ENCODE measurements at places on chromosomes 6 and 20.
A peak's percentile ranks its signal among the peaks of the same experiment; 100 is the strongest.

DNA sequence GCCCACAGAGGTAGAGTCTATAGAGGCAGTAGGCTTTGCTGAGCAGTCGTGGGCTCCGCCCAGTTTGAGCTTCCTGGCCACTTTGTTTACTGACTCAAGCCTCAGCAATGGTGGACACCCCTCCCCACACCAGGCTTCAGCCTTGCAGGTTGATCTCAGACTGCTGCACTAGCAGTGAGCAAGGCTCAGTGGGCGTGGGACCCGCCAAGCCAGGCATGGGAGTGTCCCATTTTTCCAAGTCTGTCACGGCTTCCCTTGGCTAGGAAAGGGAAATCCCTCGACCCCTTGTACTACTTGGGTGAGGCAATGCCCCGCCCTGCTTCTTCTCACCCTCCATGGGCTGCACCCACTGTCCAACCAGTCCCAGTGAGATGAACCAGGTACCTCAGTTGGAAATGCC lies 135.3 kb upstream of the NT5E start:
- DNase-seq = no peak

- DNase-seq = no peak
Measured at GRCh38 chr6:41200901-41201763, at the start of gene TREML2. Gene TREML2, minus strand, starts transcription at chr6:41201149. Its CDS starts 141 bp downstream, at chr6:41201008.

DNA sequence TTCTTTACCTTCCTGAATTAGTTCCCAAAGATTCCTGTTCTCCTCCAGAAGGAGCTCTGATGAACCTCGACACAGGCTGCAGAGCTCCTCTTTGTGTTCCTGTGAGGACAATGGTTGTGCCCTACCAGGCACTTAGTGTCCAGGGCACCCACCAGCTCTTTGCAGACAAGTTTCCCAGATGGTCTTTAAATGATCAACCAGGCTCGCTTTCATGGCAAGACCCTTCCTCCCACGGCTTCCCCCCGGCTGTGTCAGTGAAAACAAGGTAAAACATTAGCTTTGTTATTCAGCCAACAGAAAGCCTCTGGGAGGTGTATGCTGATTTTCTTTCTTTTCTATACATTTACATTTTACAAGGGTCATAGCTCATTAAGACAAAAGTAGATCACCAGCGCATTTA lies 32.3 kb upstream of the CNKSR3 start:
- no peak for DNase-seq

GRCh38 chr6:84358581-84358980 lies 131.1 kb upstream of the CEP162 start:
- no peak for DNase-seq

DNA sequence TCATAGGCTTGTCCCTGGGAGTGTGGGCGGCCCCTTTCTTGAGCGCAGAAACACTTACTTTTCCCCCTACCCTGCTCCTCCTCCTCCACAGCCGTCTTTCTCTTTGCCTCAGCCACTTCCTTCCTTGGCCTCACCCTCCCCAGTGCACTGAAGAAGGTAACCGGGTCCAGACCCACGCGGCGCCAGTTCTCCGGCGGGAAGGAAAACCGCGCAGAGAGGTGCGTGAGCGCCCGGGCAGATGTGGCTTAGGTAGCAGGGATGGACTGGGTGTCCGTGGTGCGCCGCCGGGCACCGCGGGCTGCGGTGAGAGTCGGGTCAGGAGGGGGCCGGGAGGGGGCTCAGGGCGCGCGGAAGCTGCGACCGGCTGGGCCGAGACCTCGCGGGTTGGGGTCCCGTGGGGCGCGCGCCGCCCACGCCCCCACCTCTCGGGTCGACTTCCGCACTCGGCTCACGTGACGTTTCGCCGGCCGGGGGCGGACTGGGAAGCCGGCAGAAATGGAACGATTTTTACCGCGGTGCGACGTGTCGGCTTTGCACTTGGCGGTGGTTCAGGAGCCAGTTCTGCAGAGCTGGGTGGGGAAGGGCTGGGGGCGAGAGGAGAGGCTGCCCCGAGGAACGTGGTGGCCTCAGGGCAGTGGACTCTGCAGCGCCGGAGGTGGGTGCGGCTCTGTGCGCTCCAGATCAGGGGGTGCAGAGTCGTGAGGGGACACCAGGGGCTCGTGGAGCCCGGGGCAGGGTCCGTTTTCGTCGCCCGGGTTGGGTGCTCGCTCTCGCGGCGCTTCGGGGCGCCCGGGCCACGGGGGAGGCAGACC lies at the start of gene ABRACL:
Gene ABRACL (plus strand): TSS at position 88 of the 812 bp plus-strand sequence. CDS start 5,416 bp downstream, outside the sequence.
- peak; percentile 58 for DNase-seq

GRCh38 chr20:15107931-15108330 lies 770.5 kb upstream of the FLRT3 start:
- DNase-seq = no peak

DNA sequence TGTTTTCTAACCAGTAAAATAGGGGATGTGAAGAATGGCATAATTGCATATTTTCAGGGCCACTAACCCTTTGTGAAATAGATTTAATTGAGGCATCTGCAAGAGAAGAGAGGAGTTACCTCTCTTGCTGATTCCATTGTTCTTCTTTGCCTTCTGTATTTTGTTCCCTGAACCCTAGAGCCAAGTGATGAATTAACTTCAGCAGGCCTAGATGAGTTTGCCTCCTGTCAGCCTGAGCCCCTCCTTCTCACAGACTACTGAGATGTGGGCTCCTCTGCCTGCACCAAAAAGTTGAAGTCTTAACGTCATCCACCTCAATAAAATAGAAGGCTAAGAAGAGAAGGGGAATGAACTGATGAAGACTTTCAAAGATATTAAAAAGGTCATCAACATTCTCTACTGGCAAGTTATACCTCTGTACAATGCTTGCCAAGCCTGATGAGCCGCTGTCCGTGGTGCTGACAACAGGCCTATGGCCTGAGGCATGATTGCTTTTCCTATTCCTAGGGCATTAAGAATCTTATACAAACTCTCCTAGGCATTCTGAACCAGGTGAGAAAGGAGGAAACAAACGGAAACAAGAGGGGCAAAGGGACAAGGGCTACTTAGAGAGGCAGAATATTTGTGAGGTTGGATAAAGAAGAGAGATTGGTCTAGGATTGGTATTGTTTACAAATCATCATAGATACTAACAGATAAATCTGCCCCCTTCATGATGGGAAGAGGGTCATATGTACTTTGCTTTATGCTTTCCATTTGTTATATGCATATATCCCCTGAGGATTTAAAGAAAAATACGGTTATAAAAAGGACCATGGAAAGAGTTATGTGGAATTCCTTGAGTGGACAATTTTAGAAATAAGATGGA lies 46.8 kb downstream of the CD24 start:
- peak; percentile 47 for DNase-seq

GRCh38 chr6:168565112-168565511 lies 124.1 kb downstream of the SMOC2 start:
- no peak for DNase-seq

GRCh38 chr6:150766201-150766997 lies 99.1 kb upstream of the MTHFD1L start:
- DNase-seq = peak; percentile 42

- peak; percentile 86 for DNase-seq
Measured at GRCh38 chr6:73285674-73286283, 22.8 kb upstream of the KHDC1 start.

- no peak for DNase-seq
Measured at GRCh38 chr6:84836366-84836765, 72.0 kb upstream of the TBX18 start.
